HT1080 (cell line): ENCODE measurements at places on chromosomes 2 and 18.

- no peak for DNase-seq
Measured at GRCh38 chr18:9209279-9209678, 72.7 kb downstream of the ANKRD12 start.

DNA sequence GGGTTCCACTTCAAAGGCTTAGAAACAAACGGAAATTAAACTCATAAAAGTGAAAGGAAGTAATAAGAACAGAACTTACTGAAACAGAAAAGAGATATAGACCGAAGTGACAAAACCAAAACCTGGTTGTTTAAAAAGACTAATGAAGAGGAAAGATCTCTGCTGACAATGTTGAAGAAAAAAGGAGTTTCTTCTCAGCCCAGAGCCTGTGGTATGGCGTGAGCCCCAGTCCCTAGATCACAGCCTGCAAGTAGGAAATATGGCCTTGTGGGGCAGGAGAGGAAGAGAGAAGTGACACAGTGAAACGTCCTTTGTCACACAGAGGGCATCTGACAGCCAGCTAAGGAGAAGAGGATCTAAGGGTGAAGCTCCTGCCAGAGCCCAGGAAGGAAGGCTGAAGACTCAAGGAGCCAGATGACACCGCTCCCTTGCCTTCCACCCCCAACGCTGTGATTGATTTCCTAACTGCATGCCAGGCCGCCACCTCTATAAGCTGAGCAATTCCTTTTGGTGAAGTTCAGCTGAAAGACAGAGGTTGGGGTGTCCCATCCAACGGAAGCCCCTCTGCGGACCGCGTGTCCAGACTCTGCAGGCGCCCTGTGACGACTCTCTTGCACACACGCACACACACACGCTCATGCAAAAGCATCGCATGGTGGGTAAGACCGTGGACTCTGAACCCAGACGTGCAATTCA is 141.1 kb downstream of the HDAC4 start:
- DNase-seq, result no peak

GRCh38 chr18:48997985-48998831 is 47.4 kb upstream of the SMAD7 start:
- peak; percentile 99 for DNase-seq

GRCh38 chr18:41532344-41533086 is 422.5 kb upstream of the PIK3C3 start:
- peak; percentile 45 for DNase-seq

- DNase-seq, result peak; percentile 62
Measured at GRCh38 chr2:74690571-74690970, 36.5 kb downstream of the SEMA4F start.

DNA sequence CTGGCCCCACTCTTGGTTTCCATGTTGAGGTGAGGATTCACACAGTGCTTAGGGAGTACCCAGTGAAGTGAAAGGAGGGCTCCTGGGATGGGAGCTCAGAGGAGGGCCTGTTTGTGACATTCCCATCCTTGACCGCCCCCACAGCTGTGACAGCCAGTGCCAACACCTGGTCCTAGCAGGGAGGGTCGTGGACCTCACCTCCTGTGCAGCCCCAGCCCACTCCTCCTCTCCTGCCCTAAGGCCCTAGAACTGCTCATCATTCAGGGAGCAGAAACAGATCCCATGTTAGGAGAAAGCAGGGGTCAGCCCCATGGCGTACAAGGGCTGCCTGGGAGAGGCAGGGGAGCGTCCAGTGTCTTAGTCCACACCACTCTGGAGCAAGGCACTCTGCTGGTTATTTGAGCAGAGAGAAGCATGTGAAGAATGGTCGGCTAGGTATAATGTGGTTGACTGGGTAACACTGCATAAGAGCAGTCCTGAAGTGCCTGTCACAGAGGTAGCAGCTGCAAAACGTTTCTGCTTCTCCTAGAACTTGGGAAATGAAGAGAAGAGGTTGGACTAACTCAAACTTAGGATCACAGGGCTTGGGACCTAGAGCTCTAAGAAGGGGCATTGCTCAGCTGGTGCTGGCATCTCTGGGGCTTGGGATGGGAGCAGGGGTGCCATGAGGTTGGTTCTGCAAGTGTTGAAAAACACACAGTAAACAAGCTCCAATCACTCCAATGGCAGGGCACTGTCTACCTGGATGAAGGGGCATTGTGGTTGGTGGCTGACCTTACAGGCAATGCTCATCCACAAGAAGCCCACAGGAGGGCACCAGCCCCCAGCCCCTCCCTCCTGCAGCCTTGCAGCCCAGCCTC is 55.6 kb downstream of the FAM168B start:
- no peak for DNase-seq

GRCh38 chr2:102050854-102051391 is 59.2 kb downstream of the IL1R2 start:
- peak; percentile 87 for DNase-seq

DNA sequence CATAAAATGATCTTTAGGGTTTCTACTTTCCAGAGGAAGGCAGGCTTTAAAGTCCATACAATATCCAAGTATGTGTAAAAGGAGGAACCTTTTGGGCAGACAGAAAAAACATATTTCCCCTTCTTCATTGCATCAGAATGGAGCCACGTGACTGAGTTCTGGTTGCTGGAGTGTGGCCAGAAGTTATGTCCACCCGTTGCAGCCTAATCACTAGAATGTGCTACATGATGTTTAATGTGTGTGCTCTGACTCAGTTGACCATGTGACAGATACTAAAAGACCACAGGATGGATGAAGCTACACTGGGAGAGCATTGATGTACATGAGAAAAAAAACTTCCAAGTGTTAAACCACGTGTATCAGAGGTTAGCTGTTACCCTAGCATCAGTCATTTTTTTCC is 460.9 kb downstream of the RIT2 start:
- peak; percentile 19 for DNase-seq

GRCh38 chr2:204116159-204116792 is 179.7 kb downstream of the ICOS start:
- DNase-seq, result no peak

DNA sequence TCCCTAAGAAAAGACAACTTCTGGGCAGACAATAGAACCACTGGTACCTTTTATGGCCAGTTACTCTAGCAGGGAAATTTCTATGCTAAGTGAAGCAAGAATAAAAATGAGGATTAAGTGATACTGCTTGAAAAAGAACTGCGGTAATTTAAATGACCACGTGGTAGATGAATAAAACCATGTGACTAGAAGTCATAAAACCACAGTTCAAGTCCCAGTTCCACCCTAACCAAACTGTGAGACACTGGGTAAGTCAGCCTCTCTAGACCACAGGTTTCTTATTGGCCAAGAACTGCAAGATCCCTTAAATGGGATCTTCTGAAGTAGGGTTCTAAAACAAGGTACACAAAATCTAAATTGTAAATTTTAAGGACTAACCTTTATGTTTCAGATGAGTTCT is 12.7 kb downstream of the TMEM237 start:
- DNase-seq, result no peak

GRCh38 chr2:127146820-127147502 is 40.0 kb upstream of the BIN1 start:
- DNase-seq, result peak; percentile 26

GRCh38 chr2:101768556-101769220 is 71.2 kb downstream of the MAP4K4 start:
- DNase-seq, result no peak

DNA sequence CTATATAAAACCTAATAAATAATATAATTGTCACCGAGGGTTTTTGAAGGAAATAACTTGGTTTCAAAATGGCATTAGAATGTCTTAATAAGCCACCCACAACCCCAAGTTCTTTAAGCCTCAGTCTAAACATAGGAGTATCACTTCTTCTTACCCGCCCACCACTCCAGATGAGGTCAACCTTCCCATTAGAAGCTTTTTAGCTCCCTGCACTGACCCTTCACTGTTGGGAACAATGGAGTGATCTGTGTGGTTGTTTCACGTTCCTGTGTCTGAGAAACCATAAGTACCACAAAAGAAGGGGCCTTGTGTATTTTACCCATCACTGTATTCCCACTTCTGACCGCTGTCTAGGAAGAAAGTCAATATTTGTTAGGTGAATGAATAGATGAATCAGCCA is 326.3 kb upstream of the ZNF521 start:
- no peak for DNase-seq

- no peak for DNase-seq
Measured at GRCh38 chr2:85015653-85016360, 44.8 kb downstream of the KCMF1 start.
